ENCODE measurements at places on chromosomes 5 and 9.

DNA sequence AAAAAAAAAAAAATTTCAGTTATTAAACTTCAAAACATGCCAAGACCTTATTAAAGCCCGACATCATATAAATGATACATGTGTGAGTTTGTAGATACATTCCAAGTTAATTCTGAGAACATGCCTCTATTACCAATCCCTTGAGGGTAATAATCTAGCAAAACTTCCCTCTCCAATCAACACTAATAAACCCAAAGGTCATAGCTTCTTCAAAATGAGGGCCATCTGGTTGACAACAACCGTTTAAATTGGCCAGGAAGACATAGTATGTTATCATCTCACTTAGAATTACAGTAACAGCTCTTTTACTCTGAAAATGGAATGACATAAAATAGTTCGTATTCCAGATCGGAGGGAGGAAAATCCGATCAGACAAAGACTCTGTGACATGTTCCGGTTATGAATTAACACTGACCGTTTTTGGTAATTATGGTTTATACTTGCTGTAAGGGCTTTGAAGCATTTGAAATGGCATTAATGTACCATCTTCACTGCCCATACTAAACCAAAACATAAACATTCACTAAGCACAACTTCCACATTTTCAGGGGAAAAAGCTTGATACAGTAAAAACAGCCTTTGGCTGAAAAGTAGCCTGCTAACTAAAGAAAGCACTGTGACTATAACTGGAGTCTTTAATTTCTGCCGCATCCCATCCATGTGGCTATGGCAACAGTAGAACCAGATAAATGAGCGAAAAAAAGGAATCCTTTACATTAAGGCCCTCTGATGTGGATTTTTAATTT is 50.3 kb downstream of the ANKH start:
- no peak overlapping the region for H3K27ac ChIP-seq
- H3K4me3 ChIP-seq, result no peak overlapping the region
- H3K36me3 ChIP-seq, result no peaks in the 10 kb centered on the region
- no peaks in the 10 kb centered on the region for H3K4me1 ChIP-seq
- DNase-seq, result no peak
- no peaks in the 10 kb centered on the region for H3K27me3 ChIP-seq

GRCh38 chr5:156871212-156871611 is 21.1 kb downstream of the PPP1R2B start:
- H3K27me3 ChIP-seq, result no peaks in the 10 kb centered on the region
- H3K27ac ChIP-seq, result no peak overlapping the region
- DNase-seq, result no peak
- no peak overlapping the region for H3K4me3 ChIP-seq
- H3K4me1 ChIP-seq, result no peaks in the 10 kb centered on the region
- H3K36me3 ChIP-seq, result no peaks in the 10 kb centered on the region

DNA sequence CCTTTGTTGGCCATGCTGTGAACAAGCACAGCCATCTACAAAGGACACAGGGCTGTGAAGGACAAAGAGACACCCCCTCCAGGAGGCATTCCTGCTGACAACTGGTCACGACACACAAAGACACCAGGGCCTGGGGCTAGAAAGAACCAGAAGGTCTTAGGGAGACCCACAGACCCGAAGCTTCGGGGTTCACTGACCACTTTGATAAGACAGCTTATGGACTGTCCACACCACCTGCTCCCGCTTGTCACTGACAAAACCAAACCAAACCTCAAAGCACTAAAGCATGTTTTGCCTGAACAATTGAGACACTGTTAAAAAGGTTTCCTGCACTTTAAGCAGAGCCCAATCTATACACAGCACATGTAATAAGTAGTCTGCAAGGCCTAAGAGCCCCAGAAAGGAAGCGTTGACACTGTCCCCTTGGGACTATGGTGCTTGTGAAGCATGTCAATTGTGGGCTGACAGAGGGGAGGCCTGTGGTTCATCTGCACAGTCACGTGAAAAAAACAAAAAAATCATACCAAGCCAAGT is 185.0 kb downstream of the GAPVD1 start:
- H3K36me3 ChIP-seq, result no peaks in the 10 kb centered on the region
- no peak overlapping the region for H3K4me3 ChIP-seq
- H3K27ac ChIP-seq, result no peak overlapping the region
- H3K27me3 ChIP-seq, result no peaks in the 10 kb centered on the region

- peak overlapping the region; percentile 31 for H3K4me3 ChIP-seq
- no peak overlapping the region for H3K27ac ChIP-seq
- H3K4me1 ChIP-seq, result peaks cover 29% of the 10 kb centered on the region
- H3K36me3 ChIP-seq, result no peaks in the 10 kb centered on the region
- DNase-seq, result no peak
Observed at GRCh38 chr5:135039271-135040033, 5.4 kb upstream of the PITX1 start.

- no peak overlapping the region for H3K27ac ChIP-seq
- no peaks in the 10 kb centered on the region for H3K27me3 ChIP-seq
- DNase-seq, result no peak
- no peak overlapping the region for H3K4me3 ChIP-seq
- peaks cover 1% of the 10 kb centered on the region for H3K36me3 ChIP-seq
Observed at GRCh38 chr9:112485574-112485973, 1.1 kb upstream of the KIAA1958 start.

DNA sequence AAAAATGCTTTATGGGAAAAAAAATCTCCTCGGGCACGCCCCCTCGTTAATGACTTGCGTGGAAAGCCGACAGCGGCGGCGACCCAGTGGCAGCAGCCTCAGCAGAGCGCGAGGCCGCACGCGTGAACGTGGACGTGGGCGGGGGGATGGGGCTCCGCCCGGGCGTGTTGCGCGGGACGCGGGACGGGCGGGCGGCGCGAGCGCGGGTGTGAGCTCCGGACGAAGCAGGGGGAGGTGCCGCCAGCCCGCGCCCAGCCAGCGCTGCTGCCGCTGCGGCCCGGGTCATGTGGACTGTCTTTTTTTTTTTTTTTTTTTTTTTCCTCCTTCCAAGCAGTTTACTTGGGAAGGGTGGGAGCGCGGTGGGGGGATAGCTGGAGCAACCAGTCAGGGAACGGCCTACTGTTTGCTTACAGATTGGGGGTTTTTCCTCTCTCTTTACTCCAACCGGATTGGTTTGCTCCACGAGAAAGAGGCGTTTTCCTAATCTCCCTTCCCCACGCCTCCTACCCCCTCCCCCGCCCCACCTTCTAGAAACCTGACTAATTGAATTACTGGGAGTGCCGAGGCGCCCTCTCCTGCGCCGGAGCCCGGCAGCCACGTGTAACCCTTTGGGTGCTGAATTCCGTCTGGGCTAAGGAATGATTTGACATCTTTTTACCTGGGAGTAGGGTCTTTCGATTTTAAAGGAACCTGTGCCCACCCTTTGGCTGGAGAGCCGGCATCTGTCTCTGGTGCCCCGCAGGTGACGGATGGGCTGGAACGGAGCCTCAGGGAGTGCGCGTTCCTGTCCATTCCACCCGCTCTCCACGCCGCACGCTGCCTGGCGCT is 1.7 kb upstream of the EFNA5 start:
- no peaks in the 10 kb centered on the region for H3K36me3 ChIP-seq
- DNase-seq, result peak; percentile 61
- peaks cover 5% of the 10 kb centered on the region for H3K4me1 ChIP-seq
- no peak overlapping the region for H3K27ac ChIP-seq

GRCh38 chr9:136100700-136101614 is 5.9 kb upstream of the NACC2 start:
- H3K36me3 ChIP-seq, result no peaks in the 10 kb centered on the region
- peaks cover 11% of the 10 kb centered on the region for H3K4me1 ChIP-seq
- H3K4me3 ChIP-seq, result no peak overlapping the region
- no peak for DNase-seq

DNA sequence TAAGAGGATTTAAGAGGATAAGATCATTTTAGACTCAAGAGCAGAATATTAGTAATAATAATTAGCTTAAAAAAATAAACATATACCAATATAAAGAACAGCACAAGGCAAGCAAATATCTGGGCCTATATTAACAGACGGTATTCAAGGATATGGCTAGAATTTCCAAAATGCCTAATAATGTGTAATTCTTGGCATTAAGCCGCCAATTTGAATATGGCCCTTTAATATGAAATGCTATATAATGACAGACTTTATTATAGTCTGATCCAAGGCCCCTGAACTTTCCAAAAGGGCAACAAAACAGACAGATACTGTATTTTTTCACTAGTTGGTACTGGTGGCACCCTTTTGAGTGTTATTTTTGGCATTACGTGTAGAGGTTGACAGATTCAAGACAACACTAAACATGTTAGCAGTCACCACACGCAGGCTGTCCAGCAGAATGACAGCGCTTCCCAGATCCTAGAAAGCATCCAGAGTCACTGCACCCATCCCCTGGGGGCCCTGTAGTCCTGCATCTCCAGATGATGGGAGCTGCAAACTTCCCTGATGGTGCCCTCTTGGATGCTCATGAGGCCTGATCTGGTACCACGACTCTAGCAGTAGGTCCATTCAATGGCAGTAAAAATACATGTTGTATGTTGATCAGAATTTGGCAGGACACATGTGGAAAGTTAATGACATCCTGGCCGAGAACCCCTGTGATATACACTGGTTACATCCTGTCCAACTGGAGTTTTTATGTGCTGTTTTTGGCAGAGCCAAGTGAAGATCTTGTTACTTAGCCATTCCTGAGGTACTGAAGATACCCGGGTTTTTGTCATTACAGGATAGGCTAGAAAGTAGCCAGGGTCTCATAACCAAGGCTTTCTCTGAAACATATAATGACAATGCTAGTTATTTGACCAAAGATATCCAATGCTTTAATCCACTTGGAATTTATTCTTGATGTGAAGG is 1.7 kb upstream of the ABL1 start:
- no peaks in the 10 kb centered on the region for H3K27me3 ChIP-seq
- peak overlapping the region; percentile 89 for H3K27ac ChIP-seq
- H3K4me1 ChIP-seq, result peaks cover 19% of the 10 kb centered on the region
- DNase-seq, result no peak

GRCh38 chr9:35774907-35775635 is 16.3 kb upstream of the NPR2 start:
- H3K36me3 ChIP-seq, result no peaks in the 10 kb centered on the region
- no peak overlapping the region for H3K27ac ChIP-seq
- peaks cover 28% of the 10 kb centered on the region for H3K4me1 ChIP-seq
- no peaks in the 10 kb centered on the region for H3K27me3 ChIP-seq

GRCh38 chr5:163770625-163771024 is 265.2 kb downstream of the MAT2B start:
- H3K4me3 ChIP-seq, result no peak overlapping the region
- H3K27me3 ChIP-seq, result no peaks in the 10 kb centered on the region
- H3K27ac ChIP-seq, result no peak overlapping the region
- no peak for DNase-seq

DNA sequence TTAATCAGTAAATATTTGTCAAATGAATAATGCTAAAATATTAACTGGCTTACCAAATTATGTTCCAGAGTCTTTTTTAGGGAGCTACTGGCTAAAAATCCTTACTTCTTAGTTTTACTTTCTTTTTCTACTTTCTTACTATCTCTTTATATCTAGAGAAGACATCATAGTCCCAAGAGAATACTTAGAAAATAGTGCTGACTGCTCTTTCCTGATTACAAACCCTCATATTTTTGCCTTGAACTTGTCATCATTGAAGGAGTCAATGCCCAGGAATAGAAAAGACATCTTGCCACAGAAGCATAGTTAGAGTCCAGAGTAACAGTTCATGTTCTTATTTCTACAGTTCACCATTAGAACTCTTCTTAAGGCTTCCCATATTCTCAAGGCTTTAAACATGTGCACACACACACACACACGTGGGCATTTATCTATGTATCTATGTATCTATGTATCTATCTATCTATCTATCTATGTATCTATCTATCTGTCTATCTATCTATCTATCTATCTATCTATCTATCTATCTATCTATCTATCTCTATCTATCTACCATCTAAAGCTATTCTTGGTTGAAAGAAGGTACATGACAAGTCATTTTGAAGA is 654.3 kb downstream of the ANXA1 start:
- H3K27me3 ChIP-seq, result no peaks in the 10 kb centered on the region
- no peak overlapping the region for H3K27ac ChIP-seq
- H3K4me3 ChIP-seq, result no peak overlapping the region
- no peak for DNase-seq
- H3K36me3 ChIP-seq, result no peaks in the 10 kb centered on the region

- no peak overlapping the region for H3K4me3 ChIP-seq
- no peak for DNase-seq
- H3K27ac ChIP-seq, result no peak overlapping the region
- no peaks in the 10 kb centered on the region for H3K4me1 ChIP-seq
- H3K36me3 ChIP-seq, result peaks cover 7% of the 10 kb centered on the region
- H3K27me3 ChIP-seq, result no peaks in the 10 kb centered on the region
Observed at GRCh38 chr5:154111214-154111613, 72.4 kb downstream of the MFAP3 start.

GRCh38 chr9:15137089-15137488 is 169.9 kb downstream of the TTC39B start:
- H3K27me3 ChIP-seq, result no peaks in the 10 kb centered on the region
- no peak overlapping the region for H3K27ac ChIP-seq
- no peak for DNase-seq
- no peaks in the 10 kb centered on the region for H3K36me3 ChIP-seq
- H3K4me1 ChIP-seq, result no peaks in the 10 kb centered on the region
- no peak overlapping the region for H3K4me3 ChIP-seq

All from tibial nerve (tissue), 4 donors.